ENCODE measurements at places on chromosomes 6 and 20.
A peak's percentile ranks its signal among the peaks of the same experiment; 100 is the strongest.

DNA sequence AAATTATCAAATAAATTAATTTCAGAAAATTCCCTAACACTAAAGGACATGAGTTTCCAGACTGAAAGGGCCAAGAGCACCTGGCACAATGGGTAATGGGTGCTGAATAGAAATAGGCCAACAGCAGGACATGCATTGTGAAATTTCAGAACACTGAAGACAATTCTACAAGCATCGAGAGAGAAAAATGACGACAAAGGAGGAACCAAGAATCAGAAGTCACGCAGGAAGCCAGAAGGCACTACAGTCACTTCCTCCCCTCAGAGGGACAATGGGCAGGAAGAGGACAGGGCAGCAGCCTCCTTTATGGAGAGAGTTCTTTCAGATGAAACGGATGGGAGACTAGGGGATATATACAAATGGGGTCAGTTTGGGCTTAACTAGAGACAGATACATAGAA is 29.6 kb downstream of the PCNA start:
- no peak for DNase-seq

DNA sequence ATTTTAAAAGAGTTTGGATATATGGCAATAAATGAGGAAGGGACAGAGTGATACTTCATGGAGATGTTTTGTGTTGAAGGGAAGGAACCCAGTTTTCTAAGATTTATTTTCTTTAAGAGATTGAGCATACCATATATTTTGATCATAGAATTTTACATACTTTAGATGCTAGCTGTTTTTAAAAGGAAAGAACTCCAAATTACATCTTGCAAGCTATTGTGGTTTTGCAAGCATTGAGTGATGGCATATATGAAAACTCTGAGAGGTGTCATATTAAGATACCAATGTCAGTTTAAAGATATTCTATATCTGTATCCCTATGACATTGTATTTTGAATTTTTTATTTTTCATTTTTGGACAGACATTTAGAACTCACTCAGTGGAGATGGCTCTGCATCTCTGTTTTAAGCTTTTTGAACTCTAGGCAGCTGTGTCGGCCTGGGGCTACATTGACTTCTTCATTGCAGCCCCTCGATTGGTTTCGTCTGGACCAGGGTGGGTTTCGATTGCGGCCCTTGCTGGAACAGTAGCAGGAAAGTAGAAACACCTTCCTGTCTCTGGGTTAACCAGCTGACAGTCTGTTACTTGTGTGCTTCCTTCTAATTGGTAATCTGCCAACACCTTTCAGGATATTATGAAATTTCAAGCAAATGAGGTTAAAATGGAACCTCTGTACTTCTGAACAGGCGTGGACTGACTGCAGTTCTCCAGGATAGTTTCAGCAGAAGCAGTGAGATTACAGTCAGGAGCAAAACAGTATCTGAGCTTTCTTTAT is 14.0 kb downstream of the IGF2R start:
- no peak for DNase-seq

DNA sequence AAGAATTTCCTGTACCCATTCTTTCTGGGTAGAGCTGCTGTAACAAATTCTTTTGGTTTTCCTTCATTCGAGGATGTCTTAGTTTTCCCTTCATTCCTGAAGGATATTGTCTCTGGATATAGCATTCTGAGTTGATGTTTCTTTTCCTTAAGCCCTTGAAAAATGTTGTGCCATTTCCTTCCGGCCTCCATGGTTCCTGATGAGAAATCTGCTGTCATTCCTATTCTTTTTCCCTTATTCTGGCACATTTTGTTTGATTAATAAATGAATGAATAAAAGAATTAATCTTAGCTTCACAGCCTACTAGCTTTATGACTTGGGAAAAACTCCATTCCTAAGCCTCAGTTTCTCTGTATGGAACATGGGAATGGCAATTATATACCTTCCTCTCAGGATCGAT is 173.1 kb downstream of the EYA2 start:
- DNase-seq = no peak

- DNase-seq = no peak
Measured at GRCh38 chr20:568673-569415, 25.3 kb upstream of the CSNK2A1 start.

- DNase-seq = no peak
Measured at GRCh38 chr6:146183831-146184230, 155.0 kb downstream of the GRM1 start.

- no peak for DNase-seq
Measured at GRCh38 chr20:57156011-57156729, 110.3 kb downstream of the BMP7 start.

DNA sequence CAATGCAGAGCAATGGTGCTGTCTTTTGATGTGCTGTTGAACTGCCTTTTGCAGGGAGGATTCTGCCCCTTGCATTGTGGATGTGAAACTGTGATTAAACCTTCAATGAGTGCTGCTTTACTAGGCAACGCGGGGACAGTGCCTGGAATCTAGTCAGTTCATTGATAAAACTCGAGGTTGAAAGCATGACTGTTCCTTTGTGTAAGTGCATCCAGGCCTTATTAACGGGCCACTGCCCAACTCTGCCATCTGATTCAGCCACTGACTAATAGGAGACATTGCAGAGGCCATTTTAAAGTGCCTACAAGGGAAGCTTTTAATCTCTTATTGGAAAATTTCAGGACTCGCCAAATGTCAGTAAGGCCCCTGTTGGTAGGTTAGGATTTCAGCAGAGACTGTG is 49.3 kb downstream of the SLC35F1 start:
- no peak for DNase-seq

GRCh38 chr6:14077193-14077867 is 40.2 kb upstream of the CD83 start:
- DNase-seq = no peak

DNA sequence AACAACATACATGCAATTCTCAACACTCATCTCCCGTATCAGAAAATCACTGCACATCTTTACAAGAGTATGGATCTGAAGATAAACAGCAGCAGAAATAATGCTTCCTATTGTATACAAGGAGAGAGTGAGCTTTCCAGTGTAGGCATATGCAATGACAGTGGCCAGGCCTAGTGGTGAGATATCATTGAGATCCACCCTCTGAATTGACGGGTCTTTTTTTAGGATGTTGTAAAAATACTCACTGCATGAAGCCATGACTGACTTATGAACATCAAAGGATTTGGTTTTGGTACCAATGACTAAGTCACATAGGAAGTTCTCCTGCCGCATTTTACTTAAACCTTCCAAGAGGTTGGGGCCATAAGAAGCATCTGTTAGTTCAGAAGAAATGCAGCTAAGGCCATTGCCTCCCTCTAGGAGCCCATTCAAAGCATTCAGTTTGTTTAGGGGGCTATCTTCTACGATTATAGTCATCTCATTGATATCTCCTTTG is 10.8 kb downstream of the KLHL31 start:
- no peak for DNase-seq

GRCh38 chr6:142958343-142958742 is 13.4 kb upstream of the HIVEP2 start:
- DNase-seq = no peak

- DNase-seq = peak; percentile 56
Measured at GRCh38 chr6:56359201-56359899, 112.0 kb upstream of the COL21A1 start.

DNA sequence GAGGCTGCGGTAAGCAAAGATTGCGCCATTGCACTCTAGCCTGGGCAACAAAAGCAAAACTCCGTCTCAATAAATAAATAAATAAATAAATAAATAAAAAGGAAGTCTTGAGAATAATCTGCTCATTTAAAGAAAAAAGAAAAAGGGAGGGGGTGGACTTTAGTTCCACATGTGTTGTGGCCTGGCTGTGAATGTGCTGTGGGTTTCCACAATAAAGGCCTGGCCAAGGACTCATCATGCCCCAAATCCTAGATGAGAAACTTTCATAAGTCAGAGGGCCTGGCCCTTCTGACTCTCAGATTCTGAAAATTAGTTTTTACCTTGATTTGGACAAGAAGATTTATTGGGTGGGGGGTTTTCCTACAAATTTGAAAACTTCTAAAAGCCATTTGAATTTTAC is 48.4 kb downstream of the RIOK1 start:
- no peak for DNase-seq

DNA sequence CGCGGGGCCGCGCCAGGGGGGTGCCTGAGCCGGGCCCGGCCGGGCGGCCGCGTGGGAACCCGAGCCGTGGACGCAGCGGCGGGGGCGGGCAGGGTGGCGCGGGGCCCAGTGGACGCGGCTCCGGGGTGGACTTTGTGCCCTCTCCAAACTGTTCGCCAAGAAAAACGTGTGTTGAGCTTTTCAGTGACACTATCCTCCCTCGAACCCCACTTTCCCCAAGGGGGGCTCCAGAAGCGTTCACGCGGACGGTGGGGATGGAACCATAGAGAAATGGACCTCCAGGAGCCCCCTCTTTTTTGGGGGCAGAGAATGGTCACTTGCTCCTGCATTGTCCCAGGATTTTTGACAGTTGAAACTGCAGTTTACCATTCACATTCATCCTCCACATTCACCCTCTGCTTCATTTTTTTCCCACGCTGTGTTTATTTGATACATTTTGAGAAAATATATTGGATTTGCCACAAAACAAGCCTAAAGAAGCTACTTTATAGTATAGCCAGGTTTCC is 2.9 kb upstream of the HIVEP1 start:
- DNase-seq = no peak

- no peak for DNase-seq
Measured at GRCh38 chr6:98579079-98579478, 255.3 kb upstream of the POU3F2 start.

- DNase-seq = no peak
Measured at GRCh38 chr6:46199387-46199786, 28.6 kb upstream of the ENPP5 start.

DNA sequence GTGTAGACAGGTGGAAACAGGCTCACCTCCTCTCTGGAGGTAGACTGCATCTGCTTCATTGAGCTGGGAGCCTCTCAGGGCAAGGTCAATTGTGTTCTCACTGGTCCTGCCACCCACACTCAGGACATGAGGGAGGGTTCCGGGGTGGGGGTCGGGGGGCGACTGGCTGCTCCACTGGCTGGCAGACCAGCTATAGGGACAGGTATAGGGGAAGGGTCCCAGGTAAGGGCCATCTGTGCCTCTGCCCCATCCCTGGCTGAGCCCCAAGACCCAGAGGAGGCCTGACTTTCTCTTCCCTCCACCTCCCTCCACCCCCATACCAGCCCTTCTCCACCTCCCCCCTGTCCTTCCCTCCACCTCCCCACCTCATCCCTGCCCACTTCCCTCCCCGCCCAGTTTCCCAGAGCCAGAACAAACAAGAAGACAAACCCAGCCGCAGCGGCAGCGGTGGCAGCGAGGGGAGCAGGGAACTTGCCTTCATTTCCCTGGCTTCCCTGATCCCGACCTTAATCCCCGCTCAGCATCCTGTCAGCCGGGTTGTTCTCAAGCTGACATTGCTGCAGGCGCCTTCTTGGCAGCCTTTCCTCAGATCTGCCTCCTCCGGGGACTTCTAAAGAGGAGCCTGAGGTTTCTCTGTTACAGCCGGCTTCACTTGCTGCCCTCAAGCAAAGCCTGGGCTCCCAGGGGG is 18.3 kb upstream of the FOXP4 start:
- DNase-seq = no peak

- DNase-seq = no peak
Measured at GRCh38 chr20:56328861-56329260, 29.9 kb upstream of the FAM210B start.

GRCh38 chr20:44704551-44704971 is 10.6 kb upstream of the CCN5 start:
- DNase-seq = peak; percentile 61

DNA sequence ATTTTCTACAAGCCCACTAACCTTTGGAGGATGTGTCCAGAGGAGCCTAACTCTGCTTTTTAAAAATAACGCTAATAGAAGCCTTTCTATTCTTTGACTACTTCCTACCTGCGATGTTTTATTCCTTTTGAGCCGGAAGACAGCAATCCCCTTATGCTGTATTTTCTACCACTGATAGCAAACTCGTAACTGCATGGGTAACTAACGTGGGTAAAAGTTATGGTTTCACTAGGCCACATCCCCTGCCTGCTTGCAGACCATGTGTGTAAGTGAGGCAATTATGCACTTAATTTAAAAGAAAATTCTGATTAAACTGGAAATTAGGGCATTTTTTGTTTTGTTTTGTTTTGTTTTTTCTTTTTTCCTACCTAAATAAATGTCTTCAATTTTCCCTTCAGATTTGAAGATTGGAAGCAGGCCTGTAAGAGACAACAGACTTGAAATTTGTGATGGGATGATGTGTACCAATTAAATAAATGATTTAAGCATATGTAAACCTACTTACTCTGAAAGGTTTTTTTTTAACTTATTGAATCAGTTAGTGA is 931 bp downstream of the UFL1 start:
- no peak for DNase-seq

GRCh38 chr20:41232973-41233926 is 84.3 kb downstream of the ZHX3 start:
- DNase-seq = peak; percentile 63

DNA sequence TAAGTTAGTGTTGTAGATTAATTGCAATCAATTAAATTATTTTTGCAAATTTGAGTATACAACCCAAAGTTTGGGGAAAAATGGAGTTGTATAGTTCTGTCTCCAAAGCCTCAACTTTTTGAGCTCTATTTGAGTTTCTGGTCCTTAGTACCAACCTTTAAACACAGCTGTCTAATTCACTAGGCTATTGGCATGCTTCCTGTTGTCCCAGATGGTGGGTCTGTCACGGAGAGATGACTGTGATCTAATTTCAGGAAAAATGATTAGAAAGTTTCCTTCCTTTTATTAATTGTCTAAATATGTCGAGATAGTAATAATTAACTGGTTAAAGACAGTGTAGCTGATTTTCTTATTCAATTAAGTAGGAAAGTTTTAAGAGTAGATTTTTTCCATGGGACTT is 109.6 kb downstream of the SCAF8 start:
- DNase-seq = no peak

GRCh38 chr6:72422171-72422570 is 199.7 kb upstream of the KCNQ5 start:
- no peak for DNase-seq

- DNase-seq = no peak
Measured at GRCh38 chr20:47800623-47801022, 15.3 kb upstream of the SULF2 start.

GRCh38 chr6:157460182-157460999 is 79.4 kb downstream of the ZDHHC14 start:
- peak; percentile 16 for DNase-seq

- peak; percentile 13 for DNase-seq
Measured at GRCh38 chr6:164133095-164133494, 718.6 kb downstream of the QKI start.

DNA sequence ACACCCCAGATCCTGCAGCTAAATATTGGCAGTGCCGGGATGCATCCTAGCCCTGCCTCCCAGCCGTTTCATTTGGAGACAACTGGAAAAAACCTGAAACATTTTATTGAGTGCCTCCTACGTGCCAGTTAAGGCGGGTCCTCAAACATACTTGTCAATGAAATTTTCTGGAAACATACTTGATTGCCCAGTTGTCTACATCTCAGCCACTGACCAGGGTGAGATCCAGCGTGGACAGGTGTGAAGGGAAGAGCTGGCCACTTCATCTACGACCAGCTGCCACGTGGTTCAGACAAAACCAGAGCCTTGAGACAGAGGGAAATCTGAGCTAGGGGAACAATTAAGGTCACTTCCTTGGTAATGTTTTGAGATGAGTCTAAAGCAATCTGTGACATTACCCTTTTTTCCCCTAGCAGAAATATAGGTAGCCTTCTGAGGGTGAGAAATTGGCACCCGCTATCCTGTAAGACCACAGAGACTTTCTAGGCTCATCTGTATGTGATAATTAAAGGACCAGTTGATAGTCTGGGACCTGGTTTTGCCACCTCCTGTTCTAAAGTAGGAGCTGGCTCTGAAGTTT is 116.3 kb upstream of the MTHFD1L start:
- DNase-seq = no peak

GRCh38 chr6:149470948-149471347 is 13.9 kb downstream of the ZC3H12D start:
- no peak for DNase-seq

All from RCC 7860 (cell line).